ENCODE measurements at places on chromosomes 7 and 10.

GRCh38 chr7:48217753-48218152 lies 46.5 kb downstream of the ABCA13 start:
- DNase-seq, result no peak

GRCh38 chr7:54014765-54015164 lies 527.4 kb upstream of the VSTM2A start:
- no peak for DNase-seq

DNA sequence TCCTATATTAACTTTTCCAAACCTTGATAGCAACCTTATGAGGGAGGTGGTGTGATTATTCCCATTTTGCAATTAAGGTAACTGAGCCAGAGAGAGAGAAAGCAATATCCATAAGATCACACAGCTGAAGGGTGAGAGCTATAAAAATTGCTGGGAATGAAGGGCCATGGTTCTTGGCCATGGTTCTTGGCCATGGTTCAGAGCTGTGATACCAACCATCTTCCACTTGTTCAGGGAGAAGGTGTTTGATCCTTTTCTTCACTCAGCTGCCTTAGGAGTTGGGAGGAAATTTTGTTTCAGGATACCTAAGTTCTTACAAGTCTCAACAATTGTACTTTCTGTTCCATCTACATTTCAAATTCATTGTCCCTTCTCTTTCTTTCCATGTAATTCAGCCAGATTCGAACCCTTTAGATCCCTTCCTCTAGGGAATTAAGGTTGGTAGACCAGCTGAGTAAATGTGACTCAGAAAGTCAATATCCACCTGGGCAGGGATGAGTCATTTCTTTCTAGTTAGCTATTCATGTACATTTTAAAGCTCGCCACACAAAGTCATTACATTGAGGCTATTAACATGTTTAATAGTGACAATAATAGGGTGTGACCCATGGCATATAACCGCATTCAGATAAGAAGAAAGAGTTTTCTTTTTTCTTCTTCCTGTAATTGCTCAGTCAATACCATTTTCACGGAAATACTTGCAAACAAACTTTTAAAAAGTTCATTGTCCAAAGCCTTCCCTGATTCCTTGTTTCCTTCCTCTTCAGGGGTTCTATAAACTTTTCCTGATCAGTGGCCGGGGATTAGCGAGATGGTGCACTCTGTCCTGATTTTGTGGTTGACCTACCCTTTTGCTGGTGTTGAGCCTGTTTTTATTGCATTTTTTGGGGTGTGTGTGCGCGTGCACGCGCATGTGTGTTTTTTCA lies 143.4 kb downstream of the TCF7L2 start:
- DNase-seq, result no peak

DNA sequence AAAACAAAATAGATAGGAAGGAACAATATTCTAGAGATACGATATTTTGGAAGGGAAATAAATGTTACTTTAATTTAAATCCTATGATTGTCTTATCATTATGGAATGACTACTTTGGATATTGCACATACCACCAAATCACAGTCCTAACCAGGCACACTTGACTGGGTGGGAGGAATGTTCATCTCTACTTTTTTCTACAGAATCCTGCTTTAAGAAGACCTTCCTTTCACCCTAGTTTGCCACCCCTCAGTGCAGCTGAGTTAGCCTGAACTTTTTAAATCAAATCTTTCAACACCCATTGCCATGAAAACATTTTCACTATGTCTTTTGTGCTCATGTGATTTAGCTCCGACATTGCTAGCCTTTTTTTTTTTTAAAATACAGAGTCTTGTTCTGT lies 38.1 kb downstream of the RELN start:
- DNase-seq, result no peak

- DNase-seq, result no peak
These were observed 2.7 kb downstream of the PUS7 start for GRCh38 chr7:105519353-105519752.

DNA sequence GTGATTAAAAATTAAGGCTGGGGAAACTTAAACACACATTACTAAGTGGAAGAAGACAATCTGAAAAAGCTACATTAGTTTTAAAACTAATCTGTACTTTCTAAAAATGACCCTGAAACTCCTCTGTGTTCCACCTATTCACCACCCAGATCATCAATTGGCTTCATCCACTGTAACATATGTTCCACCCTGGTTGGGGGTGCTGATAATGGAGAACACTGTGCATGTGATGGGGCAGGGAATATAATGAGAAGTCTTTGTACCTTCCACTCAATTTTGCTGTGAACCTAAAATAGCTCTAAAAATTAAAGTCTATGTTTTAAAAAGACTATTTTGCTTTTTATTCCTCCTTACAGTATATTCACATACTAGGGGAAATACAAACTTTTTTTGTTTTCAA lies 132.7 kb downstream of the CNOT4 start:
- DNase-seq, result no peak

- no peak for DNase-seq
These were observed 138.6 kb downstream of the NRF1 start for GRCh38 chr7:129750091-129750490.

- no peak for DNase-seq
These were observed 442.4 kb downstream of the TYW1 start for GRCh38 chr7:67438913-67439505.

GRCh38 chr7:95066737-95067530 lies 159.5 kb downstream of the PPP1R9A start:
- no peak for DNase-seq

GRCh38 chr7:144483189-144483588 lies 79.7 kb upstream of the NOBOX start:
- DNase-seq, result no peak

DNA sequence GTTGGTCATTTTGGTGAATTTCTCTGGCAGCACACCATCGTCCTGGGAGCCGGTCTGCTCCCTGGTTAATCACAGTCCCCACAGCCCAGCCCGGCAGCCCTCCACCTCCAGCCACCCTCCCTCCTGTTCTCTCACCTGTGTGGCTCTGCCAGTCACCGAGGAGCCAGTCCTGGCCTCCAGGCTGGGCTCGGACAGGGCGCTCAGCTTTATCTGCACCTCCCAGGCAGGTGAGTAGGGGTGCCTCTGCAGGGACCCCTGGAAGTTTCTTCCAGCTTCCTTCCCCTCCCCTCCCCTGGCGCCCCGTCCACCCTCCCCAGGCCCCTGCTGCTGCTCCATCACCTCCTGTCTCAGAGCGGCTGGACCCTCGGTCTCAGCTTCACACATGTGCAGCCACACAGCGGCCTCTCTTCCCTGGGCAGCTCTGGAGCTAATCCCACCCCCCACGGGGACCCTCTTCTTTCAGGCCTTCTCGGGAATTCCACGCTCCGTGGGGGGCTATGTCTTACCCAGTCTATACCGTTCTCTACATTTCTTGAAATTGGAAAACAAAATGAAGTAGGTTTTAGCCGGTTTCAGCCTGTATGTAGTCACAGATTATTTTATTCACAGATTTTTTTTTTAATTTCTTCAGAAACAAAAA lies 213.9 kb upstream of the PPP2R2D start:
- no peak for DNase-seq

GRCh38 chr10:106254071-106254470 lies 910.4 kb downstream of the SORCS1 start:
- no peak for DNase-seq

DNA sequence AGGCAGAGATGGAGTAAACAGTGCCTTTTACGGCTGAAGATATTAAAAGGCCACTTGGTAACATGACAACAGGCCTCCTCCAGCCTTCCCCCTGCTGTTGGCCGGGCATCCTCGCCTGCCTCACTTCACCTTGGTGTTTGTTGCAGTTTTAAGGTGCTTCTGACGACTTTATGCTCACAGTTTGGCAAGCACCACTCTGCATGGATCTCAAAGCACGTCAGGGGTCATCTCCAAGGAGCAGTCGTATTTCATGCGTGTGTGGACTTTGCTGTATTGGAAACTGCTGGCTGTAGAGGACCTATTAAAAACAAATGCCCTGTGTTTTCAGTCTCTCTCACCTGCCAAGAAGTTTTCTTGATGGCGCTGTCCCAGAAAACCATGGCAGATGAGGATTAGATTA lies 483.1 kb downstream of the RPS24 start:
- DNase-seq, result no peak

GRCh38 chr10:70691611-70692010 lies 19.3 kb downstream of the ADAMTS14 start:
- no peak for DNase-seq

DNA sequence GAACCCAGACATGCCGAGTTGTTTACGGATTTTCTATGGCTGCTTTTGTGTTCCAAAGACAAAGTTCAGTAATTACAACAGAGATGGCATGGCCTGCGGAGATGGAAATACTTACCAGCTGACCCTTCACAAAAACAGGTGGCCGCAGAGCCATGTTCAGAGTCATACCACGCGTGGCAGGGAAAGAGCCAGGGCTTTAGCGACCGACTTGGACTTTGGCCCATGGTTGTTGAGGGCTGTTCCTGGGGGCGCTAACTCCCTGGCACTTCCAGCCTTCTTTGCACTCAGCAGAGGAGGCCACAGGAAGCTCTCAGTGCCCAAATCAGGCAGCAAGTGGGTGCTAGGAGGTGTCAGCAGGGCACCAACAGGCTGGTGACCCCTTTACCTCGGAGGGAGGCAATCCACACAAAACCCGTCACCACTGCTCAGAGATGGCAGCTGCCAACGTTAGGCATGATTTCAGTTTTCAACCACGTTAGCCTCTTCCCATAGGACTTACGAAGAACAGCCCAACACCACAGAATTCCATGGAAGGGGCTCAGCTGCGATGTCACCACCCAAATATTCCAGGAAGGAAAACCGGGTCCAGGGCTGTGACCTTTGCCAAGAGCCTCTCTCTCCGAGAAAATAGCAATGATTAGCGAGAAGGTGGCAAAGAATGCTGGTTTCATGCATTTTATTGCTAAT lies 21.4 kb upstream of the CNPY1 start:
- DNase-seq, result no peak

- no peak for DNase-seq
These were observed 78.3 kb downstream of the LRMDA start for GRCh38 chr10:75509706-75510105.

DNA sequence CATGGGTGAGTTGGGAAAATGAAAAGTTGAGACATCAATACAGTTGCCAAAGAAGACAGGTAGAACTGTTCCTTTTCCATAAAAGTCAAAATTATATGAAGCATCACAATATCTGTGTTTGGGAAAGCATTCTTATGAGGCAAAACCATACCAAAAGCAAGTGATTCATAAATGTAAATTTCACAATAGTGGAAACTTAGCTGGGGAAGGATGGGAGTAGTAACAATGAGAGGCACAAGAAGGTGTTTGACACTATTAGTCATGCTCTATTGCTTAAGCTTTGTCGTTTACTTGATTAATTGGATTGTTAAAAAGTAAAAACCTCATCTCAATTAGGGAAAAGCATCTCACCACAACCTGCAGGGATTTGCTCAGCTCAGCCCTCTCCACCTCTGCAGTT lies 240.2 kb downstream of the C7orf25 start:
- no peak for DNase-seq

GRCh38 chr7:151433721-151434400 lies 6.1 kb downstream of the CRYGN start:
- DNase-seq, result no peak

- no peak for DNase-seq
These were observed 255.3 kb downstream of the DNAJB9 start for GRCh38 chr7:108824840-108825580.

DNA sequence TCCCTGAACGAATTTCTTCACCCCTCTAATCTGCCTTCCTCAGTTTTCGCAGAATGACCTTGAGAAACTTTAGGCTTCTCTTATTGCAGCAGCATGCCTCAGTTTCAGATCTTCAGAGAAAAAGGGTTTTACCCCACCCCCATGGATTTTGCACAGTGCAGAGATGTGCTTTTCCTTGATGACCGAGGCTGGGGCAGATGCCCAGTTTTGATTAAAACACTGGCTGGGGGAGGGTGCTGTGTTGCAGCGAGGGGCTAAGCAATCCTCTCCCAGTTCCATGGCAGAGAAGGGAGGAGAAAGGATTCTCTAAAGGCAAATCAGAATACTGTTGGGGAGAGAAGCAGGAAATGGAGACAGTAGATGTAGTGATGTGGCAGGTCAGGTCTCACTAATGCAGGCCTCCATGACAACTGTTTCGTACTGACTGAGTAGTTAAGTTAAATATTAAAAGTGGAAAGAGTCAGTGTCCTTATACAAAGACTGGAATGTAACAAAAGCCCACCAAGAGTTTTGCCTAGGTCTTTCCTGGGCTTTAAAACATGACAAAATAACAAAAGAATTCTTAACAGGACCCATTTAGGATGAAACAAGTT lies 50.8 kb upstream of the PDZD8 start:
- no peak for DNase-seq

DNA sequence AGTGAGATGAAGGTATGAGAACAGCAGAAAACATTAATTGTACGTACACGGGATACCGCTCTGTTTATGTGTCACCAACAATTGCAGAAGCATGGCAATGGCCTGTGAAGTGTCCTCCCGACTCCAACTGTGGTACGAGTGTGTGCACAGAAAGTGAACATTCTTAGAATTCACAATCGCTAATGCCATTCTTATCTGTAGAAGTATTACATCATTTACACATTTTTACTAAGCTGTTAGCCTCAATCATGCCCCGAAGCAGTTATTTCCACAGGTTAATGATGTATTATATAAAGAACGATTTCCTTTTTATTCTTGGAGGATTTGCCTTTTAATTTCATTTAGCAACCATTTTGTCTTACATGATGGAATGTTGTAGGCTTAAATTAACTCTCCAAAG lies 103.4 kb downstream of the EVX1 start:
- no peak for DNase-seq

DNA sequence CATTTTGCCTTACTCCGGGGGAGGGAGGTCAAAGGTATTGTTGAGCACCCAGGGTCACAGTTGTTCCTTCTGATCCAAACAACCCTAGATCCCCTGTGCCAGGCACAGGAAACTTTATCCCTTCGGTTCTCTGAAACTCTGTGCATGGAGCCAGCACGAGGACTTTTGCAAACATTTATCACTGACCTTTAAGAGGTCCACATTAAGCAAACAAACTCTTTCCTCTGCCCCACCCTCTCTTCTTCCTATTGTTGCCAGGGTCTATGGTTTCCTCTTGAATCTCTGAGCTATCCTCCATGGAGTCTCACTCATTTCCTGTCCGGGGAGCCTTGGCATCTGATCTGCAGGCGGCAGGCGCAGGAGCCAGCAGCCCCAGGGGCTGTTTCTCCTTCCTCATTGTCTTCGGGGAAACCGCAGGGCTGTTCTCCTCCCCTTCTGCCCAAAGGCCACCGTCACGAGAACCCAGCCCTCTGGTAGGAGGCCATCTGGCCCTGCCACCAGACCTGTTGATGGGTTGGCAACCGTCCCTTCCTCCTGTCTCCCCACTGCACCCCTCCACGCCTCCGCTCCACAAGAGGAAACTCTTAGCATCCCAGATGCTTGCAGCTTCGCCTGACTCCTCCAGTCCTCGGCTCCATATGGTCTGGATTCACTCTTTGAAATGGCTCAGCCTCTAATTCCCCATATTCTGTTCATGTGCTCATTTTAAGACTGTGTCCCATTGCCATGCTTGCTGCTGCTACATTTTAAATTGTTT lies 327.3 kb upstream of the NRP1 start:
- peak; percentile 0 for DNase-seq

- DNase-seq, result peak; percentile 42
These were observed 86.7 kb upstream of the IL6 start for GRCh38 chr7:22640269-22640668.

All from stimulated activated naive B cell treated with anti-CD40 and anti-IgM and Interleukin-4, amounts not matched to agents 10 μg/mL and 1 μg/mL and 100 μg/mL, for 72 hours (primary cell).